ENCODE measurements at places on chromosomes 11 and 22.
A peak's percentile ranks its signal among the peaks of the same experiment; 100 is the strongest.

GRCh38 chr11:9267680-9268079 is 2.5 kb upstream of the DENND5A start:
- DNase-seq = no peak

DNA sequence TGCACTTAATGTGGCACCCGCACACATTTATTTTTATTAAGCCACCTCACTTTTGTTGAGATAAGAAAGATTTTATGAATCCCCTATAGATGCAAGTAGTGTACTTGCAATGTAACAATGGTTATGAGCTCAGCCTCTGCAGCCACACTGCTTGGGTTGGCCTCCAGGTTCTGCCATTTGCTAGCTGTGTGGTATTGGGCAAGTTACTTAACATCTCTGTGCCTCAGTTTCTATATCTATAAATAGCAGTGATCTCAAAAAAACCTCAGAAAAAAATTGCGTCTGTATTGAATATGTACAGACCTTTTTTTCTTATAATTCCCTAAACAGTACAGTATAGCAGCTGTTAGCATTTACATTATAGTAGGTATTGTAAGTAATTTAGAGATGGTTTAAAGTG is 10.0 kb downstream of the CUL5 start:
- no peak for DNase-seq

GRCh38 chr22:29816539-29816938 is 21.5 kb downstream of the ASCC2 start:
- DNase-seq = no peak

DNA sequence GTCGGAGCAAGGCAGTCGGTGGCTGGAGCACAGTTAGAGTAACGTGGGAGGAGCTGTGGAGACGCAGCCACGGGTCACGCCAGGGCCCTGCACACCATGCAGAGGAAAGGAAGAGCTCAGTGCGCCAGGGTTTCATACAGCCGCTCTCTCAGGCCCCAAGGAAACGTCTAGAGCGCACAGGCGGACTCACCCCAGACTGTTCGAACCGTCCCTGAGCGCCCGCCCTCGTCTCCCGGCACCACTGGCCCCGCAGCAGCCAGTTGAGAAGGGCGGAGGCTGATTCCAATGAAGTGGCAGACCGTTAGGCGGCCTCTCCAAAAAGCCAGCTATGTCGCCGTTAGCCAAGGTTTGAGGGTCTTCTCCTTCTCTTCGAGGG is 483 bp upstream of the HYLS1 start:
- peak; percentile 62 for DNase-seq

DNA sequence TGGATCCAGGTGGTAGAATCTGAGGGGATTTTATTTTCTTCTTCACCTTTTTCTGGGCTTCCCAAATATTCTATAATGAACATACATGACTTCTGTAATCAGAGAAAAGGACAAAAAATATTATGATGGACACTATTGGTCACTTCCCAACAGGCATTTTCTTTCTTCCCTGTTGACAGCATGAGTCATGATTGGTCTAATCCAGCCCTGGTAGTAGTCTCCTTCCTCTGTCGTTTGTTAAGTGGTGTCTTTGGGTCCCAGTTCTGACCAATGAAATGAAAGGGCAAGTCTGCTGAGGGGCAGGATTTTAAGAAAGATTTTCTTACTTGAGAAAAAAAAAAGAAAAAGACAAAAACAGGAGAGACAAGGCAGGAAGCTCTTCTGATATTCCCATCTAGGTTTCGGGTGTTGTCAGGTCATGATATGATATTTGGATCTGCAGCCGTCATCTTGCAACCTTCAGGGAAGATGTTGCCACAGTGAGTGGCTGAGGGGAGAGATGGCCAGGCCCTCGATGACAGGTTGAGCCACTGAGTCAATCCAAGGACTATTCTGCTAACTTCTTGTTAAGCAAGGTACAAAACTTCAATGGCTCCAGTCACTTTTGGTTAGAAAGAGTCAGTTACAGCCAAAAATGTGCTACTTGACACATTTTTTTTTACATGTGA is 23.3 kb upstream of the PLEKHB1 start:
- no peak for DNase-seq

DNA sequence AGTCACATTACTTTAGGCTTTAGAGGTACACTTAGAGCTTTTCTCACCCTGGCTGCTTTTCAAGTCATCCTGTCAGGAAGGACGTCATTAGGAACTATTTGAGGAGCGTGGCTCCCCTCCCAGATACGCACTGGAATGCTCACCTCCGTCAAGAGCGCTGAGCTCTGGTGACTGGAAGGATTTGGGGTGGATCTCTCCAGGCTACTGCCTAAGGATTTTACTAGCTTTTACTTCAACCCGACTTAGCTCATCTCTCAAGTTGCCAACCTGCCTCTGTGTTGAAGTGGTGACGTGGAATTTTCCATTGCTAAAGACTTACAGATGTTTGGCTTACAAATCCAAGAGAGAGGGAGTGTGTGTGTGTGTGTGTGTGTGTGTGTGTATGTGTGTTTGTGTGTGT is 355.3 kb upstream of the CCDC90B start:
- no peak for DNase-seq

DNA sequence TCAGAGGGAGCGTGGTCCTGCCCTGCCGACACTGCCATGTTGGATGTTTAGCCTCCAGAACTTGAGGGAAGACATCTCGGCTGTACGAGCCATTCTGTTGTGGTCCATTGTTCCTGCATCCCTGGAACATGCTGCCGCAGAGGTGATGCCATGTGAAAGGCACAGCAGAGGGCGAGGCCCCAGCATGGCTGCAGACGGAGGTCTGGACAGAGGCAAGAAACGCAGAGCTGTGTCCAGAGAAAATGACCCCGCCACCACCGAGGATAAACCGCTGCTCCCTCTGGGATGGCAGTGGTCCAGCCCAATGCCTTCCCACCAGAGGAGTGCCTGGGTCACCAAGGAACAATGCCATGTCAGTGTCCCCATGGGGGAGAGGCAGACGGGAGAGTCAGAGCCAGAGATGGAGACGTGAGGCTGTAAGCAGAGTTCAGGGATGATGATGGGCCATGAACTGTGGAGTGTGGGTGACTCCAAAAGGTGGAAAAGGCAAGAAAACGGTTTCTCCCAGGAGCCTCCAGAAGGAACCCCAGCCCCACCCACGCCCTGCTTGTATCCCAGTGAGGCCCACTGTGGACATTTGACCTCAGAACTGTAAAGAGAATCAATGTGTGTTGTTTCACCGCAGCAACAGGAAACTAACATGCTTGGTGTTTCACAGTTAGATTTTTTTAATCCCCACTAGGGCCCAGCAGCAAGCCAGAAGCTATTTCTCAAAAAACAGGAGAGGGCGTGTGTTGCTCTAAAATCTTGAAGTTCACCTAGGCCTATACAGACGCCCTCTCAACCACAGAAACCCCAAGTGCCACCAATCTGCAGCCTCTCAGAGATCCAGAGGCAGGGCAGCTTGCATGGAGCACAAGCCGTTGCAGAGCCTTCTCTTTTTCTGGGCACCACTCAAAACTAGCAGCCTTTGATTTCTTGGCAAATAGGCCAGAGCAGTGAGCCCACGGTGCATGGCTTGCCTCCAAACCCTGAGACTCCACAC is 1422.9 kb downstream of the TBC1D22A start:
- DNase-seq = no peak

DNA sequence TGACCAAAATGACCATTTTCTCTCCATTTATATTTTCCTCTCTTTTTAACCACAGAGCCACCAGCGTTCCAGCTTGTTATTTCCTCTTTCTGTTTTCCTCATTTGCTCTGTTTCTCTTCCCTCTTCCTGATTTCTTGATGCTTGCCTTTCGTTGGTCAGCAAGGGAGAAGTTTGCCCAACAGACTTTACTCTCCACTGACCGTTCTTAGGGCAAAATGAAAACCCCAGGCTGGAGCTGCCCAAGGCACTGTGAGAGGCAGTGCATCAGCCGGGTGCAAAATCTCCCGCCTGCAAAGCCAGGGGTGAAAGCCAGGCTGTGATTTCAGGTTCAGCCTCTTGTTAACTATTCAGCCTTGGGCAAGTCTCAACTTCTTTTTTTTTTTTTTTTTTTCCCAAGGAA is 26.1 kb upstream of the APLP2 start:
- no peak for DNase-seq

GRCh38 chr22:49052023-49052538 is 775.6 kb downstream of the BRD1 start:
- no peak for DNase-seq

GRCh38 chr11:83310718-83311117 is 24.6 kb upstream of the CCDC90B start:
- DNase-seq = no peak

- no peak for DNase-seq
Observed at GRCh38 chr11:132202621-132203020, 832.2 kb downstream of the NTM start.

- no peak for DNase-seq
Observed at GRCh38 chr11:69510471-69511357, 29.3 kb downstream of the LINC01488 start.

DNA sequence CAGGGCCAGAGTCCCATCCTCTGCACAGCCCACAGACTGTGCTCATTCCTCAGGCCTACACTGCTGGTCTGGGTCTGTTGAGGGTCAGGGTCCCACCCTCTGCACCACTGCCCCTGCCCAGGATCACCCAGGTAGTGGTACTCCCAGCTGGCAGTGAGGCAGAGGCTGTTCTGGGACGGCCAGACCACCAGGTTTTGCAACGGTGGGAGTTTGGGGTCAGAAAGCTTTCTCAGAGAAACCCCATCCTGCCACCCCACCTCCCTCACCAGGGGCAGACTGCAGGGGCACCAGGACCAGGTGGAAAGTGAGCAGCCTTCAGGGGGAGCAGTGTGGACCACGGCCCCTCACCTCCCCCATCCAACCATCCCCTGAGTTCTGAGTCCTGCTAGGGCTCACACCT is 10.8 kb downstream of the NPTXR start:
- DNase-seq = no peak
